AML-193 (cell line): ENCODE measurements at places on chromosomes 3 and 15.

- no peak for DNase-seq
These were observed 13.5 kb upstream of the DUSP7 start for GRCh38 chr3:52069855-52070254.

GRCh38 chr15:65970937-65971740 is 101.8 kb downstream of the RAB11A start:
- no peak for DNase-seq

DNA sequence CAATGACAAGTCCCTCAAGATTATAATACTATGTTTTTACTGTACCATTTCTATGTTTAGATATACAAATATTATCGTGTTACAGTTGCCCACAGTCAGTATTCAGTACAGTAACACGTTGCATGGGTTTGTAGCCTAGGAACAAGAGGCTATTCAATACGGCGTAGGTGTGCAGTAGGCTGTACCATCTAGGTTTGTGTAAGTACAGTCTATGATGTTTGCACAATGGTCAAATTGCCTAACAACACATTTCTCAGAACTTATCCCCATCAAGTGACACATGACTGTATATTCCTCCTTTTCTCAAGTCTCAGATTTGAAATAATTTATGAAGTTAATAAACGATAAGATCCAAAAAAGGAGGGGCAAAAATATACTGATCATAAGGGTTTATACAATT is 21.7 kb downstream of the ZDHHC3 start:
- DNase-seq: peak; percentile 55

DNA sequence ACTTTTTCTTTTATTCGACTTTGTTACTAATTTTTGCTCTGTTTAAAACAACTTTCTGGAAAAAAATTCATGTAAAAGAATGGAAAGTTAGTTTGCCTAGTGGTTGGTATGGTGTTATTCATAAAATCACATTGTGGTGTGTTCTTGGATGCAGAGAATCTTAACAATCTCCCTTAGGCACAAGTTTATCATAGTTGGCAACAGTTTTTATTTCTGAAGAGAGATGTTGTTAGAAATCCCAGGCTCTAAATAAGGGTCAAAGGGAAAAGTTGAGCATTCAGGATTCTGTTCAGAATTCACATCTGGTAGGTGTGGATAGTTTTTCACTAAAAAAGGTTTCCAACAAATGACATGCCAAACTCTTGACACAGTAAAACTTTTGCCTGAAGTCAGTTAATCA is 6.4 kb downstream of the DUT start:
- no peak for DNase-seq
